ENCODE measurements at places on chromosomes 13 and 19.

DNA sequence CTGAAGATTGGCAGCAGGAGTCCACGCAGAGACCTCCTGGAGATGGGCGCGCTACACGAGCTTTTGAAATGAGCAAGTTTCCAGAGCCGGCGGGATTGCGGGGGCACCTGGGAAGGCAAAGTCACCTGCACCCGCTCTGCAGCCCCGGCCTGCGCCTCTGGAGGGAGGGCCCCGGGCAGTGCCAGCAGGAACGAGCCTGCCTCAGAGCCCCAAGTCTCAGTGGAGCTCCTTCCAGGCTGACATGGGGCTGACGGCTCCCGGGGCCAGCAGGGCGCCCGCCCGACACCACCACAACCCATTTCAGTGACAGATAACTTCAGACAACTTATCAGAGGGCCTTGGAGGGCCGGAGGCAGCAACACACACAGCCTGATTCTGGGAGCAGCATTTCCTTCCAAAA is 45.0 kb downstream of the RASA3 start:
- DNase-seq, result peak; percentile 39

DNA sequence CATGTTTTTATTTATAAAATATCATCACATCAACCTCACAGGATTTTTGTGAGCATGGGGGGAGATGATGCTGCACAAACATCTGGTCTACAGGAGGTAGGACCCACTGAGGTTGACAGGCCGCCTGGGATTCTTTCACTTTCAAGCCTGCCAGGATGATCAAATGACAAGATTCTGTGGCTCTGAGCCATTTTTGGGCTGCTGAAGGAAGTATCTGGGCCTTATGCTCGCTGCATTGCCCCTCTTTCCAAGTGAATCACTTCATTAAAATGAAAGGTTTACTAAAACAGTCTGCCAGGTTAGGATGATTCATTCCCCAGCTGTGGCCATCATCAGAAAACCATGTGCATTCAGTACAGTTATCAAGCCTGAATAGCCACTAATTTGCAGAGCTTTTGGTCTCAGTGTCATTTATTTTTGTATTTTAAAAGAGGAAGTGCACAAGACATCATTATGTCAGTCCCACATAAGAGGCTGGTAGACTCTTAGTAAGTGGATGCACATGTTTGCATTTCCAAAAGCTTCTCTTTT is 34.4 kb downstream of the STARD13 start:
- DNase-seq, result no peak

DNA sequence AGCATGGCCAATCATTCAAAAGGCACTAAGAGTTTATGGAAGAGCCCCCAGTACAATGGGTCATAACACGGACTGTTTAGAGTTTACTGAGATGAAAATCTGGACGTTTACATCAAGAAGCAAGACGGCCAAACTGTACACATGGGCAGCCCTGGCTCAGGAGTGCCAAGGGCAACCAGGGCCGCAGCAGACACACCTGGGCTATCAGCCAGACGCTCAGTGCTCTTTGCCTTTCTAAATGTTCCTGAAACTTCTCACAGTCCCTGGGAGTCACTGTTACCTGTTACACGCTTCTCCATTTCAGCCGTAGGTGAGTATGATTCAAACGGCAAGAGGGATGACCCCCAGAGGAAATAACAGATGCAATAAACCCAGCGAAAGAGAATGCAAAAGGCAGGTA is 64.5 kb downstream of the ABCC4 start:
- no peak for DNase-seq

GRCh38 chr19:40976134-40976533 is 14.9 kb upstream of the CYP2B6 start:
- no peak for DNase-seq

- DNase-seq, result no peak
These were observed 19.7 kb downstream of the ELF1 start for GRCh38 chr13:40999416-40999815.

DNA sequence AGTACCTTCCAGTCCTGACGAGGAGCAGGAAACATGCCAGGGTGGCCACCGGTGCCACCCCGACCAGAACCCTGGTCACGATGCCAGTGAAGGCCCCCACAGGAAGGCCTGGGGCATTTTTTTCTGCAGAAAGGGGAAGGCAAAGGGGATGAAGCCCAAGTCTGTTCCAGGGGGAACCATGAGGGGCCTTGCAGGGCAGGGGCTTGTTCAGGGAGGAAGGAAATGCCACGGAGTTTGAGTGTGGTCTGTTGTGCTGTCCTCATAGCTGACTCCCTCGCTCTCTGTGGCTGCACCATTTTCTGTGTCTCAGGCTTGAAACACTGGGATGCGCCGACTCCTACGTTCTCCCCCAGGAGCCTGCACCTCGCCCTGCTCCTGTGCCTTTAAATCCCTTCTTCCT is 27.5 kb upstream of the CEACAM1 start:
- no peak for DNase-seq

- DNase-seq, result no peak
These were observed 114.0 kb upstream of the KL start for GRCh38 chr13:32902029-32902780.

- no peak for DNase-seq
These were observed 323.0 kb downstream of the EFNB2 start for GRCh38 chr13:106212386-106213010.

- DNase-seq, result no peak
These were observed 48.6 kb downstream of the FAM124A start for GRCh38 chr13:51270623-51271415.

DNA sequence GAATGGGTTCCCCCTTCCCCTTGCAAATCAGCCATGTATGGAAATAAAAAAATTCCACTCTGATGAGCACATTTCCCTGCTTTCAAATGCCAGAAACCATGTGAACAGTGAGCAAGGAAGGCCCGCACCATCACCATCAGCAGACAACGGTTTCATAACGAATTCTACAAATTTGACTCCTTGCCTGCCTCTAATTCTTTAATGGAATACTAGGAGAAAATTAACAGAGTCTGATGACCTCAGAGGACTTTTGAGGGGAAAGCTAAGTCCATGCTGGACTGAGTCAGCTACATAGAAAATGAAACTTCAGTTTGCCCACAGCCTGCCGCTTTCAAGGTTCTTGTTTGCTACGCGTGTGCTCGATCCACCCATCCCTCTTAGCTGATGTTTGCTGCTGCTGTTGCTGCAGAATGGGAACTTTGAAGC is 46.7 kb upstream of the KL start:
- DNase-seq, result no peak

DNA sequence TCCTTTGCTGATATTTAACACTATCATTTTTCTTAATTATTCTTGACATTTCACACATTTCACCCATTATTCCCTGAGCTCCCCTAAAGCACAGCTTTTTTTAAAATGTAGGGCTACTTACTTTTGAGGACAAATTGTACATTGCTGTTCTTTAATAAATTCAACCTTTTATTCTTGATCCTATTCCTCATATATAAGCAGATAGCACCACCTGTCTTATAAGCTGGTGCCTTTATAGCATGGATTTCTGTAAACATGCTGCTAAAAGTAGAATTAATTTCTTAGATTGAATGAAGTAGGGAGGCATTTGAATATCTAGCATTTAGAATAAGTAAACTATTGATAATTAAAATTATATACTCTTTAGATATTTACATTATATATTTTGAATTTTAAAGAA is 603.4 kb upstream of the PCDH9 start:
- DNase-seq, result no peak

- no peak for DNase-seq
These were observed 716.2 kb upstream of the ARGLU1 start for GRCh38 chr13:107284173-107284572.
